ENCODE measurements at places on chromosomes 11 and 22. TPM values are rescaled to one million over a fixed set of nuclear protein-coding genes. Genes with fewer than 3 reads are reported as not detected.

- no peak overlapping the region for H3K4me3 ChIP-seq
- peaks cover 16% of the 10 kb centered on the region for H3K4me1 ChIP-seq
- H3K36me3 ChIP-seq: peaks cover 3% of the 10 kb centered on the region
- DNase-seq: no peak
- no peak overlapping the region for H3K27ac ChIP-seq
Measured at GRCh38 chr22:46377525-46378425, 42.3 kb downstream of the TRMU start.

GRCh38 chr11:130202818-130203689 is 43.5 kb downstream of the ST14 start:
- H3K4me1 ChIP-seq: no peaks in the 10 kb centered on the region
- no peak overlapping the region for H3K27ac ChIP-seq
- no peak for DNase-seq
- H3K4me3 ChIP-seq: no peak overlapping the region

GRCh38 chr11:3345736-3346135 is 33.2 kb downstream of the ZNF195 start:
- no peak overlapping the region for H3K27ac ChIP-seq
- H3K27me3 ChIP-seq: peaks cover 9% of the 10 kb centered on the region
- peaks cover 14% of the 10 kb centered on the region for H3K36me3 ChIP-seq
- H3K4me3 ChIP-seq: no peak overlapping the region

DNA sequence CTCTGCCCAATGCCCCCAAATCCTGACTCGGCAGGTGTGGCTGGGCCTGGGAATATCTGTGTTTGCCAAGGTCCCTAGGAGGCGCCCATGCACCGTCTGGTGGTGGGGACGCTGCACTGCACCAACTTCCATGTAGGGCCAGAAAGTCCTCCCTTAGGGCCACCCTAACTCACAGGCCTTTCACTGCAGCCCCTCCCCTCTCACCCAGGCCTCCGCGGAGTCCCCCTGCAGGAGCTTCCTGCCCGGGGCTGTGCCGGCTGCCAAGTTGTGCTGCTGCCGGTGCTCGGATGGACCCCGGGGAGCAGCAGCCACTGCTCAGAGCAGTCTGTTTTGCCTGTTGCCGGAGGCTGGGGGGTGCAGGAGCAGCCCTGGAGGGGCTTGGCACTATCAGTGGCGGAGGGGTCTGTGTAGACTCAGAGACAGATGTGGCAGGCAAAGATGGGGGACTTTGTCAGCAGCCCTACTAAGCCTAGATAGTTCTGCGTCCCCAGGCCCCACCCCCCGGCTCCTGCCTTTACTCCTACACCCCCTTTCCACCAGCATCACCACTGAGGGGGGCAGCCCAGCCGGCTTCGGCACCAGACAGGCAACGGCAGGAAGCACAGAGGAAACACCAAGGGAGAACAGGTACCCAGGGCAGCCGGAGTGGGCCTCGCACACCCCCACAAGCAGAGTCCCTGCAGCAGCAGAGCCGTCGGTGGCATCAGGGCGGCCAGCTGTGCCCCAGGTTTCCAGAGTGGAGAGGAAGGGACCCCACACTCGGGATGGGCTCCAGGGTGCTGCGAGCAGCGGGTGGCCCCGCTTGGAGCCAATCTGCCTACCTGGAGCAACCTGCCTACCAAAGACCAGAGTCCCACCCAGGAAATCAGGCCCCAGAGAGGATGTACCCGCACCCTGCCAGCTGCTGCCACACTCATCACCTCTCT is 124.3 kb downstream of the TRIM29 start:
- H3K36me3 ChIP-seq: no peaks in the 10 kb centered on the region
- peaks cover 37% of the 10 kb centered on the region for H3K27me3 ChIP-seq
- H3K27ac ChIP-seq: no peak overlapping the region
- peak; percentile 40 for DNase-seq

DNA sequence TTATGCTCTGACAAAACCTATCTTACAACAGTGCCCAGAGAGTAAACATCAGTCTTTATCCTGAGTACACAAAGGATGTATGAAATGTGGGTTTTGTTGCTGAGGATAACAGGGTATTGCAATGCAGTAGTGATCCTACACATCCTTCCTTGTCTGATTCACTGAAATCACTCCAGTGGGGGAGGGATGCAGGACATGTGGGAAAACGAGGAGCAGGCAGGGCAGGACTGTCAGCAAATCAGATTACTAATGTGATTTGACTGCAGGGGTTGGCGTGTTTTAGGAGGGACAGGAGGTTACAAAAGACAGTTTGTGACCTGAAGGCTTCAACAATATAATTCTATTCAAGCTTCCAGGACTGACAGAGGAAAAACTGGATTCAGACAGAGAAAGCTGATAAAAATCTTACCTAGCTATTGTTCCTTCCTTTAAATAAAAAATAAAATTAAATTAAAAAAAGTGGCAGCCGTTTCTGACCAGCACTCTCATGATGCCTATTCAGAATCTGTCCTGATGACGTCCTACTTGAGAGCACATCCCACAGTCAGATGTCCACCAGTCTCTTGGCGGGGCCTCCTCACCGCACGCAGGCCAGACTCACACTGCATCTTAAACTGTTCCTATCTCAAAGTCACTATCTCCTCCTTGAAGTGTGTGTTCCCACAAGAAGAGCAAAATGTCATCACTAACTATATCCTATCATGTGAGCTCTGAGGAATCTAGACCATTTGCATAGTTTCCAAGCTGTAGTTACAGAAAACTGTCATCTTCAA is 50.6 kb upstream of the MN1 start:
- peaks cover 67% of the 10 kb centered on the region for H3K36me3 ChIP-seq
- no peak for DNase-seq
- no peak overlapping the region for H3K4me3 ChIP-seq
- H3K4me1 ChIP-seq: peaks cover 2% of the 10 kb centered on the region
- no peaks in the 10 kb centered on the region for H3K27me3 ChIP-seq

Gene CHRM1
- total RNA-seq: not detected

Gene FRMD8
- 33.3 TPM for total RNA-seq

Gene PLAAT5
- total RNA-seq: 0.16 TPM

Data from activated CD8-positive, alpha-beta T cell treated with anti-CD3 and anti-CD28 coated beads for 36 hours (primary cell).